Aorta (tissue), 5 donors: ENCODE measurements at places on chromosomes 3 and 15. TPM values are rescaled to one million over a fixed set of nuclear protein-coding genes. Genes with fewer than 3 reads are reported as not detected.

The GPR62 gene
- not detected for total RNA-seq

The GOLGA8T gene
- 0.48 TPM for total RNA-seq

GRCh38 chr15:69987492-69988489 is 109.9 kb downstream of the TLE3 start:
- DNase-seq, result no peak

DNA sequence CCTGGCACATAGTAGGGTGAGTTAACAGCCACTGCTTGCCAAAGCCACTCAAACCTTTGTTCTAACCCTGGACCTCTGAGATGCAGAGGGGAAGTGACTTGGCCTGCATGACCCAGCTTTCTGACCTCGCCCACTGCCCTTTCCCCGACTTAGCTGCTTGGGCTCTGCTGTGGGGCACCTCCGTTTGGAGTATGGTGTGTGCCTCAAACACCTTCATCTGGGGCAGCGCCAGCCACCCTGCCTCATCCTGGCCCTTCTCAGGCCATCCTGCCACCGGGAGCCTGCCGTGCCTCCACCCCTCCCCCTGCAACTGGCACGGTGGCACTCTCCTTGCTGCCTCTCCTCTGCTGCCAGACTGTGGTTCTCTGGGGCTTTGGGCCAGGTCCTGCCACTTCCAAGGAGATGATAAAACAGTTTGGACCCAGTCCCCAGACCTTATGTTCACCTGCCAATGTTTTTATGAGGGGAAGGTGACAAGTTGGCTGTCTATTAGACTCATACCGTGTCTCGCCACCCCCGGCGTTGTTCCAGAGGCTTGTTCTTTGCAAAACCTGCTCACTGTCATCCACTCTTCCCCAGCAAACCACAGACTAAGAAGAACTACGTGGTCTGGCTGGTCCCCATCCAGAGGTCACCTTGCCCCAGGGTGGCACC is 32.2 kb downstream of the SLC6A6 start:
- peak; percentile 70 for DNase-seq
